Activated T-helper 2 cell treated with anti-CD3 and anti-CD28 coated beads, Interferon-gamma antibody, Interleukin-2, Interleukin-4, amounts not matched to agents 10 μg/mL and 5 μg/mL and 100 μg/mL, durations not matched to agents 14 hours and 24 hours and 36 hours (primary cell): ENCODE measurements at places on chromosomes 5 and 9.
A peak's percentile ranks its signal among the peaks of the same experiment; 100 is the strongest.

DNA sequence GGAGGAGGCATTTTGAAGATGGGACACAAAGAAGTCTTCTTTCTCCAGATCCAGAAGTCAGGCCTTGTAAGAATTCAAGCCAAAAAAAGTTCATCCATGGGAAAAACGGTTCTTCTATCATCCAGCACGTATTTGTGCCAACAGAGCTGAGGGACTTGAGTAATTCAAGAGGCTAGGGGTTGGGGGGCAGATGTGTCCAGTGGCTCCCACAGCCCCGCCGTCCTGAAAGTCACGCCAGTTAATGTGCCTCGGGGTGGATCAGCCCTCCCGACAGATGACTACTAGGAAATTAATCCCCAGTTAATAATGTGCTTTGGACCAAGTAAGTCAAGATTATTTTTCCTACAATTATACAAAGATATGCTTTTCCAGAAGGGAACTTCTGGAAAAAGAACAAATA is 23.4 kb downstream of the NREP start:
- H3K27ac ChIP-seq = no peak overlapping the region
- H3K4me1 ChIP-seq = peaks cover 51% of the 10 kb centered on the region
- no peak for DNase-seq
- no peaks in the 10 kb centered on the region for H3K27me3 ChIP-seq
- H3K4me3 ChIP-seq = no peak overlapping the region

DNA sequence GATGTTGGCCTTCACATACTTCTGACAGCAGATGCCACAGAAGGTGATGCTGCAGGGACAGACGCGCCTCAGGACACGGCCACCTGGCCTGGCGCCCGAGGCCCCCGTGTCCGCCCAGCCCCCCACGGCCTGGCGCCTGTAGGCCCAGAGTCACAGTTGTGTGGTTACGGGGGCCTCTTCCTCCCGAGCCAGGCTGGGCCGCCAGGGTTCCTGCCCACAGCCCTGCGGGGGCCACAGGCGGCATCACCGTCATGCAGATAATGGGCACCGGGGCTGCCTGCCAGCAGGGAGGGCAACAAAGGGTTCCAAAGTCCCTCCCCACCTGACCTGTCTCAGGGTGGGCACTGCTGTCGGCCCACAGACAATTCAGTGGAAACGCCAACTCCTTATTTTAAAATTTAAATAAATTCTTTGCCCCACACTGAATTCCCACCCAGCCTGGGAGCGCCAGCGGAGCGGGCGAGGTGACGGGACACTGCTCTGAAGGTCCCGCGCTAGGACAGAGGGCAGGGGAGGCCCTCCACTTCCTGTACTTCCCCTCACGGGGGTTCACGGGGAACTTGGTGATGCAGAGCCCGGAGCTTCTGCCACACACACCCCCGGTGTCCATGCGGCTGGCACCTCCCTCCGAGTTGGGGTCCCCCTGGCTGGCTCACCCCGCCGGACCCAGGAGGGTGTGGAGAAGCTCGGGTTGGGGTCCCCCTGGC is 40.6 kb downstream of the EXOC3 start:
- DNase-seq = no peak
- no peaks in the 10 kb centered on the region for H3K4me1 ChIP-seq
- H3K36me3 ChIP-seq = no peaks in the 10 kb centered on the region
- peaks cover 1% of the 10 kb centered on the region for H3K27me3 ChIP-seq
- no peak overlapping the region for H3K27ac ChIP-seq
- H3K4me3 ChIP-seq = no peak overlapping the region

- no peaks in the 10 kb centered on the region for H3K36me3 ChIP-seq
- no peaks in the 10 kb centered on the region for H3K4me1 ChIP-seq
- DNase-seq = no peak
- no peak overlapping the region for H3K4me3 ChIP-seq
- H3K27me3 ChIP-seq = peaks cover 22% of the 10 kb centered on the region
Measured at GRCh38 chr5:68467794-68468193, 252.2 kb downstream of the PIK3R1 start.

GRCh38 chr5:82987188-82987587 is 90.0 kb downstream of the TMEM167A start:
- peaks cover 2% of the 10 kb centered on the region for H3K27me3 ChIP-seq
- DNase-seq = no peak
- H3K36me3 ChIP-seq = no peaks in the 10 kb centered on the region

GRCh38 chr5:93580927-93581445 is at the start of gene NR2F1-AS1:
TSS of gene NR2F1-AS1 (minus strand) at chr5:93581219.
- H3K27ac ChIP-seq = no peak within 1 kb of the TSS
- H3K27me3 ChIP-seq = peaks cover 46% of the 10 kb centered on the region
- H3K36me3 ChIP-seq = peaks cover 3% of the 10 kb centered on the region

DNA sequence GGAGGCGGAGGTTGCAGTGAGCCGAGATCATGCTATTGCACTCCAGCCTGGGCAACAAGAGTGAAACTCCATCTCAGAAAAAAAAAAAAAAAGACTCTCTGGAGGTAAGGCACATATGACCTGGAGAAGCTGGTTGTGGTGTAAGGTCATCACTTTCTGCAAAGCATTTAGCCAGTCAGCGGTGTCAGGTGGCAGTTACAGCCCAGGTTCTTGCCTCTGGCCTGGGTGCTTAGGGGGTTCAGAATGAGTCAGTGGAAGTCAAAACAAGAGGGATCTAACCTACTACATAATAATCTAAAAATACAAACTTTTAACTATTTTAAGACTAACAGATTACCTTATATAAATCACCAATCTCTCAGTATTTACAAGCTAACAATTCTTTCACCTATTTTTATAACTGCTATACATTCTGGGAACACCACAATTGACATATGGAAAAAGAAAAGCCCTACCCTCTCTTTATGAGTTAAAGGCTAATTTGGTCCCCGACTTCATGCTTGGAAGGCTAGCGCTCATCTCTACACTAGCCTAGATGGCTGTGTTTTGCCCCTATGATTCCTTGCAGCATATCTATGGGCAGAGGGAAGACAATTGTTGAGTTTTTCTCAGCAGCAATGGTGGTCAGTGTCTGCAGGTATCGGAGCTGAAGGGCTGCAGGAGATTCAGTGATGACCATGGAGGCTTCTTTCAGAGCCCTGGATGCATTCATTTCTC is 29.2 kb downstream of the STOM start:
- no peaks in the 10 kb centered on the region for H3K27me3 ChIP-seq
- H3K4me3 ChIP-seq = no peak overlapping the region
- DNase-seq = no peak
- peaks cover 2% of the 10 kb centered on the region for H3K4me1 ChIP-seq

GRCh38 chr9:91465420-91465819 is 41.8 kb upstream of the NFIL3 start:
- peaks cover 35% of the 10 kb centered on the region for H3K27me3 ChIP-seq
- no peaks in the 10 kb centered on the region for H3K4me1 ChIP-seq
- H3K36me3 ChIP-seq = no peaks in the 10 kb centered on the region
- H3K4me3 ChIP-seq = no peak overlapping the region
- no peak for DNase-seq
- no peak overlapping the region for H3K27ac ChIP-seq

DNA sequence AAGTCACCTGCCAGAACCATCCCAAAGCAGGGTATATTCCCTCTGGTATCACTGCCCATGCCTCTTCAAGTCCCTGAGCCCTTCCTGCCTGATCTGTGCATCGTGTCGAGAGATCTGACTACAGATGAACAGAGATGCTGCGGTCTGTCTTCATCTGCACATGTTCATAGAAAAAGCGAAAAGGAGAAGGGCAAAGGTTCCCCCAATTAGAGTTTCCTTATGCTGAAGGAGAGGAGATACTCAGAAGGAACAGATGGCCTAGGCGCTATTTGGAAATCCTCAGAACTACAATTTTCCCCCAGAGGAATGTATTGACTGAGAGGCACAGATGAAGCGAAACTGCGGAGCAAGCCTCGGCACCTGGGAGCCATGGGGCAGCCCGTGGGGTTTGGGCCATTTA is 170.9 kb downstream of the SEC61B start:
- H3K36me3 ChIP-seq = no peaks in the 10 kb centered on the region
- no peak for DNase-seq
- H3K4me1 ChIP-seq = no peaks in the 10 kb centered on the region
- H3K27ac ChIP-seq = no peak overlapping the region
- no peak overlapping the region for H3K4me3 ChIP-seq
- no peaks in the 10 kb centered on the region for H3K27me3 ChIP-seq

DNA sequence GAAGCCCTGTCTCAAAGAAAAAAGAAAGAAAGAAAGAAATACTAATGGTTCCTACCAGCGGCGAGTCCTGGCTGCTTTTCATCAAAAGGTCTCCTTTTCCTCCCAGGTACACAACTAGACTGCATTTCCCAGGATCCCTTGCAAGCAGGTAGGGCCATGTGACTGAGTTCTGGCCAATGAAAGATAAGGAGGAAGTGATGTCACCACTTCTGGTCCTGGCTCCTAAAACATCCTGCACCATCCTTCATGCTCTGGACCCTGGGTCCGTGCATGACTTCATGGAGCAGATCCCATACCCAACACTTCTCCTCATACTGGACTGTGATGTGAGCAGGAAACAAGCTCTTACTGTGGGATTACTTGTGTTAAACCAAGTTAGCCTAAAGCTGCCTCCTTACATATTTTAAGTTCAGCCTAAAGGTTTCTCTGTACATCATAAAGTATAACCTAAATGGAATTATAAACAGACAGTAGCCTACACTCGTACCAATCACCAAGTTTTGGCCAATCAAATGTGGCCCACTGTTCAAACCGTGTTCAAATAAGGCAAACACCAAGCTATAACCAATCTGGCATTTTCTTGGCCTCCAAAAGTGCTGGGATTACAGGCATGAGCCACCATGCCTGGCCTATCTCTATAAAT is 30.2 kb upstream of the FUBP3 start:
- H3K27me3 ChIP-seq = peaks cover 2% of the 10 kb centered on the region
- H3K27ac ChIP-seq = no peak overlapping the region
- no peak overlapping the region for H3K4me3 ChIP-seq
- DNase-seq = no peak

DNA sequence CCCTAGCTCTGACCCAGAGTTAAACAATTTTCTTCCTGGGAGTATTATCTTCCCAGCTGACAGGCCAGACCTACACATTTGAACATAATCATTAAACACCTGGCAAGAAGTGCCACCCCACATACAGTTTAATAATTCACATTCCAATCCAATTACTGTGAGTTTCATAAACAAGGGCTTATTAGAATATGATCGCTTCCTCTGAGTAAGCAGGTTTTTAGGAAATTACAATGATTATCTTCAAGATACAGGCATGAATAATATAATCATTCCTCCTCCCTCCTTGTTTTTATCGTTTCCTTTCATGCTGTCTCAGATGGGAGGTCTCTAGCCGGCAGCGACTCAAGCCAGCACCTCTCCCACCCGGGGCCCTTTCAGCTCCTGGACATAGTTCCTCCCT is 15.8 kb upstream of the KIF4B start:
- no peak overlapping the region for H3K27ac ChIP-seq
- H3K27me3 ChIP-seq = peaks cover 21% of the 10 kb centered on the region

- peak overlapping the region; percentile 23 for H3K27ac ChIP-seq
- H3K4me3 ChIP-seq = no peak overlapping the region
- no peak for DNase-seq
- no peaks in the 10 kb centered on the region for H3K27me3 ChIP-seq
Measured at GRCh38 chr9:114722081-114722621, 40.2 kb upstream of the TEX48 start.

DNA sequence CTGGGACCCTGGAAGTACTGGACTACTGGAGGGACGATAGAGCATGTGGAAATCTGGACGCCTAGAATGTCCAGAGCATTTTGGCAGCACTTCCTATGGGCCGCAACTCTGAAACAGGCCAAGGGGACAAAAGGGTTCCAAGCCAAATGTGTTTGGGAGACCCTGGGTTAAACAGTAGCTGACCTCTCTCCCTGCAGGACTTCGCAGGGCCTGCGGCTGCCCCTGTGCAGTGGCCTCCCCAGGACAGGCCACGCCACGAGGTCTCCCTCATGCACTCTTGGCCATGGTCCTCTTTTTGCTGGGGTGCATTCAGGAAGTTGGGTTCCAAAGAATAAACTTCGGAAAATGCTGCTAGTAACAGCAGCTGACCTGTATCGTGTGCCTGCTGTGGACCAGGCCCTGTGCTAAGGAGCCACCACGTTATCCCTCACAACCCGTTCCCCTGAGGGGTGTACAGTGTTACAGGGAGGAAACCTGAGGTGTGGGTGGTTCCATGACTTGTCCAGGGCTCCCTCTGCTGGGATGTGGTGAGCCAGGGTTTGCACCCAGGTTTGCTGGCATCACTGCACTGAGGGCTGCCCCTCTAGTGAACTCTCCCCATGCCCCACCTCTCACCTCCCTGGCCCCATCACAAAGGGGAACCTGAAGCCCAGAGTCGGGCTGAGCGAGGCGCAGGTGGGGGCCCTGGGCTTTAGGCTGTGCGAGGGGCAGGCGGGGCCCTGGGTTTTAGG is 79.4 kb downstream of the AMBP start:
- H3K4me1 ChIP-seq = no peaks in the 10 kb centered on the region
- no peak overlapping the region for H3K4me3 ChIP-seq
- no peak overlapping the region for H3K27ac ChIP-seq
- no peaks in the 10 kb centered on the region for H3K36me3 ChIP-seq
- peaks cover 5% of the 10 kb centered on the region for H3K27me3 ChIP-seq

GRCh38 chr5:156147944-156148285 is 179.0 kb upstream of the SGCD start:
- H3K36me3 ChIP-seq = no peaks in the 10 kb centered on the region
- no peaks in the 10 kb centered on the region for H3K27me3 ChIP-seq
- no peak overlapping the region for H3K27ac ChIP-seq
- DNase-seq = no peak
- no peak overlapping the region for H3K4me3 ChIP-seq

- H3K4me1 ChIP-seq = peaks cover 5% of the 10 kb centered on the region
- H3K27ac ChIP-seq = no peak overlapping the region
- no peak for DNase-seq
- peaks cover 57% of the 10 kb centered on the region for H3K36me3 ChIP-seq
- no peak overlapping the region for H3K4me3 ChIP-seq
- no peaks in the 10 kb centered on the region for H3K27me3 ChIP-seq
Measured at GRCh38 chr5:135332519-135333150, 66.4 kb downstream of the MACROH2A1 start.

DNA sequence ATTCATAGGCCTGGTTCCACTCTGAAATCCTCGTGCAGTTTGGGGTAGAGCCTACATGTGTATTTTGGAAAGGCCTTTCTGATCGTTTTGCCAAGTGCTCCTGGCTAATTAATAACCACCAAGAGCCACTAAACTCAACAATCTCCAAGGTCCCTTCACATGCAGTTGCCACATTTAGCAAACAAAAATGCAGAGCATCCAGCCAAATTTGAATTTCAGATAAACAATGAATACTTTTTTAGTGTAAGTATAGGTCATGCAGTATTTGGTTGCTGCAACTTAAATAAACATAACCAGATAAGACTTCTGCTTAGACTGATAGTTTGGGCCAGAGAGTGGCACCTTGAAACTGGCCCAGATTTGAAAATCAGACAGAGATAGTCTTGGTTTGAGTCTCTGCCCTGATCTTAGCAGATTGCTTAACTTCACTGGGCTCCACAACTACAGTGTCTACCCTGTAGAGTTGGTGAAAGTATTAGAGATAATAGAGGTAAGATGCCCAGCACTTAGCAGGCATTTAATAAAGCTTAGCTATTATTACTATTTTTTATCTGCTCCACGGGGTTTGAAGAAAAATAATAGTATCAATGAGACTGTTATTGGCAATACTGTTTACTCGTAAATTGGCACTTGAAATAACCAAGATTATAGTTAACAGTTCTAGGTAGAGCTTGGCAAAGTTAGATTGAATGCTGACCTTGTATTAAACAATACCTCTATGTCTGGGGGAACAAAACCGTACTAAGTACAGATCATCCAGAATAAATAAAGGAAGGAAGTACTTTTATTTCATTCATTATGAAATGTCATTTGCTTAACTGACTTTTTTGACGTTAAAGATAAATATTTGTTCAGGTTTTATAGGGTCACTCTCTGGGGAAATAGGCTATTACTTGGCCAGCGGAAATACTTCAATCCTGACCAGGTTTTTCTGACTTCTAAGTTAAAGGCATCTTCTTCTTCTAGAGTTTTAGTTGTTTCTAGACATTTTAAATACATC is 274.8 kb downstream of the DOCK8 start:
- no peaks in the 10 kb centered on the region for H3K36me3 ChIP-seq
- no peaks in the 10 kb centered on the region for H3K27me3 ChIP-seq
- no peak overlapping the region for H3K4me3 ChIP-seq
- no peak for DNase-seq
